RWPE2 (cell line): ENCODE measurements at places on chromosomes 11 and 22.

GRCh38 chr11:65445101-65445603 is 22.6 kb downstream of the NEAT1 start:
- DNase-seq, result no peak

GRCh38 chr11:64251016-64251752 is at the start of gene PLCB3:
TSS of gene PLCB3 (plus strand) at chr11:64251530. CDS start at chr11:64251650, 120 bp downstream.
- DNase-seq, result no peak

DNA sequence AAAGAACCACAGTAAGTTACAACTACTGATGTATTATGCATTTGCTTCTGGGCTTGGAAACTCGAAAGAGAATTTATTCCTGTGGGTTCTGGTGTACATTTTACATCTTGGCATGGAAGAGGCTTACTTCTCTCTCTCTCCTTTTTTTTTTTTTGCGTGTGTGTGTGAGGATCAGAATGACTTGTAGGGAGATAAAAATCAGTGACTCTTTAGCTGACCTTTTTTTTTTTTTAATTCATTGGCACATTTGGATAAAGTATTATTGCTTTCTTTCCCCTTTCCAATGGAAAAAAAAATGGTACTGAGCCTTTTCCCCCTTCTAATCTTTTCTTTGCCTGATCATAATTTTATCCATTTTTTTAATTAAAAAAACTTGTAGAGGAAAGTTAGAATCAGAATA is 43.5 kb downstream of the EXT2 start:
- no peak for DNase-seq

DNA sequence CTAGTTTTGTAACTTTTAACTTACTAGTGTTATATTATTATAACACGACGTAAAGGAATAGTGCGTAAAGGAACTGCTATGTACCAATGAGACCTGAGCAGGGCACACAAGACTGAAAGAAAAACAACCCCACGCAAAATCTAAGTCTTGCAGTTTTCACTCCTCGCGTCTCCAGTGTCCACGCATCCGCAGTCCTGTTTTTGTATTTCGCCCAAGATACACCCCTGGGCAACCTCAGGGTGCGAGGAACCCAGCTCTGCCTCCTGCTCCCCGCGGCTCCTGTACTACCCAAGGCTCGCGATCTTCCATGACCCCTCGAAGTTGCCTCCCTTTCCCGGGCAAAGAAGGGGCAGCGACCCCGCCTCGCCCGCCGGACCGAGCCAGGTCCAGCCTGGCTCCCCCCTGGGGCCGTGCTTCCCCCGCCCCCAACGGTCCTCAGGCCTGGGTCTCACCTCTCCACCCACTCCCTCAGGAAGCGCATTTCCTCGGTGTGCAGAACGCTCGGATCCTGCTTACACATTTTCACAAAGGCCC is 393 bp downstream of the ST13 start:
- DNase-seq, result no peak

- DNase-seq, result no peak
Measured at GRCh38 chr11:43989162-43989981, 46.9 kb downstream of the C11orf96 start.

DNA sequence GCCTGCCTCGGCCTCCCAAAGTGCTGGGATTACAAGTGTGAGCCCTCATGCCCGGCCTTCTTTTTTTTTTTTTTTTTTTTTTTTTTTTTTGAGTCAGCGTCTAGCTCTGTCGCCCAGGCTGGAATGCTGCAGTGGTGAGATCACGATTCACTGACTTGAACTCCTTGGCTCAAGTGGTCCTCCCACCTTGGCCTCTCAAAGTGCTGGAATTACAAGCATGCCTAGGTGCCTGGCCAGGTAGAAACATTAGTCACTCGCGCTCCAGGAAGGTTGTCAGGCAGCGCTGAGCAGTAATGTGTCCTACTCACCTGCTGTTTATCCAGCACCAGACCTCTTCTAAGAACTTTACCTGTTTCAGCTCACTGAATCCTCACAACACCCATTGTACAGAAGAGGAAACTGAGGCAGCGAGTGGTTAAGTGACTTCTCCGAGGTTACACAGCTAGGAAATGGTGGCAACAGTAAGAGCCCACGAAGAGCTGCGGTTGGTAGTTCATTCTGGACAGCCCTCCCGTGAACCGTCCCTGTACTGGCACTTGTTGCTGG is 496 bp upstream of the CST6 start:
- peak; percentile 94 for DNase-seq

- DNase-seq, result no peak
Measured at GRCh38 chr11:10444725-10445315, 10.2 kb upstream of the AMPD3 start.

DNA sequence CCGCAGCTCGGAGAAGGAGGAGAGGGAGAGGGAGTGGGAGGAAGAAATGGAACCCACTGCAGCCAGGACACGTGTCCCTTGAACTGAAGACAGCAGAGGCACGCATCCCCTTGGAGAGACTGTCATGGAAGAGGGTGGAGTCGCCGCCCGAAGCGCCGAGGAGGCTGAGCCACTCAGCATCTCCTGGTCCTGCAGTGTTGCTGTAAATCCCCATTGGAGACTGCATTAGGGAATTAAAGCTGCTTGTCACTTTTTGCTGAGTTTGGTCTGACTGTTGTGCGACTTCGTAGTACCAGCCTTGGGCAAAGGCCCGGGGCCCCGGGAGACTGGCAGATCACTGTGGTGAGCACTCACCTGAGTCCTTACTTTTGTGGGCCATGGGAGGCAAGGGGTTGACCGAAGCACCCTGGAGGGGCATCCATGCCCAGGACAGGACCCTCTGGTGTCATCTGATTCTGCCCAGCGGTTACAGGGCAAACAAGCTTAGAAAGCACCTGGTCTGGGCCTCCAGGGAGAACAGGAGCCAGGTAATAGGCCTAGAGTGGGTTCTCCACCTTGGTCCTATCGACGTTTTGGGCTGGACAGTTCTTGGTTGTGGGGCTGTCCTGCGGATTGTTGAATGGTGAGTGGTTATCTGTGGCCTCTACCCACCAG is 797 bp downstream of the VPREB1 start:
- no peak for DNase-seq

GRCh38 chr11:47791774-47792430 is 24.8 kb upstream of the FNBP4 start:
- no peak for DNase-seq

GRCh38 chr11:115579181-115579825 is 75.1 kb upstream of the CADM1 start:
- no peak for DNase-seq

GRCh38 chr11:47886096-47886495 is 37.9 kb upstream of the NUP160 start:
- DNase-seq, result no peak

- DNase-seq, result peak; percentile 6
Measured at GRCh38 chr11:118527109-118527508, at the start of gene TTC36. TSS of gene TTC36 (plus strand) at chr11:118527474. CDS start at chr11:118527495, 21 bp downstream.
